ENCODE measurements at places on chromosomes 7 and 10. TPM values are rescaled to one million over a fixed set of nuclear protein-coding genes. Genes with fewer than 3 reads are reported as not detected.

The PLCE1 gene
- 0.05 TPM for total RNA-seq

DNA sequence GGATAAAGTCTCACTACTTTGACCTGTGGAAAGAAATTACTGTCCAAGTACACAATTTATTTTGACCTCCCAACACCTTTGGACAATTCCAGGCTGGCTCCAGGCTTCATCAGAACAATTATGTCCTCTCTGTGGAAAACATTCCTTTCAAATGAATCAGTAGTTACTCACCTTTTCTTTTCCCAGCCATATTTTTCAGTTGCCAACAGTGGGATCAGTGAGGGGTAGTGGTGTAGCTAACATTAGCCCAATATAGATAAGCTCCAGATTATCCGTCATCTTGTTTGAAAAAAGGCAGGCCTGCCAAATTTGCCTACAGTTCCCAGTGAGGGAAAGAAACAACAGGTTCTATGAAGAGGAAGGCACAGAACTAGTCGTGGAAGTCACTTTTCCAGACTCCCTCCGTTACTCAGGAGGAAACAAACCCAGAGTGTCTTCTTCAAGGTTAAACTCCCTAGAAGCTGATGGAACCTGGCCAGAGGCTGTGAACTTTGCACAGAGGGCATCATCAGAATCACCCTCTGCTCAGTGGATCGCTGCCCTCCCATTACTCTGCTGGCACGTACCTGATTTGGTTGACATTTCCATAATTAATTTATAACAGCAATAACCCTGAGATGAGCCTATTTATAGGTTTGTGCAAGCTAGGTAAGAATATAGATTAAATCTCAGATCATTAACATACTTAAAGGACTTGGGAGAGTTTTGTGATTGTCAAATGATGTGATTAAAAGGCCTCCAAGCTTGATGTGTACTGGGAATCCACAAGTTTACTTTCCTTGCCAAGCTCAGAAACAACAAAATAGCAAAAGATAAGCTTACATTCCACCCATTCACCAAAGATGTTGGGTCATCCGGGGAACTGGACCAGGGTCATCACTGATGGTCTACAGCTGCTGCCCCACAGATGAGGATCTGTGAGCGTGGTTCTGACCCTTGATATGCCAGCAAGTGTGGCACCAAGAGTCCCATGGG is 654.6 kb upstream of the GALNT17 start:
- DNase-seq: no peak

- DNase-seq: no peak
Measured at GRCh38 chr7:147803606-147804005, 787.0 kb upstream of the C7orf33 start.

The OPN1SW gene
- total RNA-seq: not detected

All from naive thymus-derived CD4-positive, alpha-beta T cell (primary cell).